Naive thymus-derived CD8-positive, alpha-beta T cell (primary cell): ENCODE measurements at places on chromosomes 7 and 10. TPM values are rescaled to one million over a fixed set of nuclear protein-coding genes. Genes with fewer than 3 reads are reported as not detected.

Gene SUMF2
- 135 TPM for polyA plus RNA-seq

Gene MMP21
- not detected for polyA plus RNA-seq

DNA sequence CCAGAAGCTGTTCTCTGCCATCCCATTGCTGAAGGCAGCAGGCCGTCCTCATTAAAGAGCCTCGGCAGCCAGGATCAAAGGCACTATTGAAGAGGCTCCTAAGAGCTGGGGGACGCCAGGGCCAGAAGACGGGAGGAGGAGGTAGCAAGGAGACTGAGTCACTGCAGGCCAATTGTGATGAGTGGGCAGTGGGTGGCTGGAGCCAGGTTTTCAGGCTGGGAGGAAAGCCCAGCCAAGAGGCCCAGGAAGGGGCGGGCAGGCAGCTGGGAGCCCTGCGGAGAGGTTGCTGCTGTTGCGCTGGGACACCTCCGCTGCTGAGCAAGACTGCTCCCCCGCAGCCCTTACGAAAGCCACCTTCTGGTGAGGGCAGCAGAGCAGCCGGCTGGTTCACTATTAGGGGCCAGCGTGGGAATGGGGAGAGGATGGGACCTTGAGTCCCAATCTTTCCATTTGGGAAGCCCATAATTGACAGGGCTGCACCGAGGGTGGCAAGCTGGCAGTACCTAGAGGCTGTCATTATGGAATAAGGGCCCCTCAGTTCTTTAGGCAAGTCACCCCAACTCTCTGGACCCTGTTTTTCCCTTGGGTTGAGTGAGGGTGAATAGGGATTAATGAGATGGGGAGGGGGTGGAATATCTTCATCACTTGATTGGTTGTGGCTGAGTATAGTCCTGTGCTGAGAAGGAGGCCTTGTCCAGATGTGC lies 48.4 kb downstream of the UNC5B start:
- no peak overlapping the region for H3K4me3 ChIP-seq
- H3K36me3 ChIP-seq, result no peaks in the 10 kb centered on the region

DNA sequence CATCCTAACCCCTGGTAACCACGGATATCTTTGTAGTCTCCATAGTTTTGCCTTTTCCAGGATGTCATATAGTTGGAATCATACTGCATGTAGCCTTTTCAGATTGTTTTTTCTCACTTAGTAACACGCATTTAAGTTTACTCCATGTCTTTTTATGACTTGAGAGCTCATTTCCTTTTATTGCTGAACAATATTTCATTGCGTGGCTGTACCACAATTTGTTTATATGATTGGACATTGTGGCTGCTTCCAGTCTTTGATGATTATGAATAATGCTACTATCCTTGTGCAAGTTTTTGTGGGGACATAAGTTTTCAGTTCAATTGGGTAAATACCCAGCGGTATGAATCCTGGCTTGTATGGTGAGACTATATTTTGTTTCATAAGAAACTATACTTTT lies 60.8 kb downstream of the AOAH start:
- no peaks in the 10 kb centered on the region for H3K27me3 ChIP-seq
- peaks cover 28% of the 10 kb centered on the region for H3K36me3 ChIP-seq
- no peak overlapping the region for H3K27ac ChIP-seq
- DNase-seq, result no peak
- H3K4me1 ChIP-seq, result peaks cover 8% of the 10 kb centered on the region
